ENCODE measurements at places on chromosomes 4 and X. TPM values are rescaled to one million over a fixed set of nuclear protein-coding genes. Genes with fewer than 3 reads are reported as not detected.

The DCAF4L1 gene
- 0.48 TPM for total RNA-seq

The HTN1 gene
- total RNA-seq = not detected

The CXCL3 gene
- 6.6 TPM for total RNA-seq

The PAQR3 gene
- total RNA-seq = 23.7 TPM

The DSPP gene
- not detected for total RNA-seq

The PPP4R3C gene
- not detected for total RNA-seq

The TBC1D25 gene
- 36.1 TPM for total RNA-seq

The PDGFC gene
- total RNA-seq = 1.6 TPM

The TCEAL6 gene
- total RNA-seq = not detected

The TRO gene
- total RNA-seq = 2.9 TPM

The DGAT2L6 gene
- not detected for total RNA-seq

- H3K36me3 ChIP-seq = no peaks in the 10 kb centered on the region
- no peak overlapping the region for H3K4me3 ChIP-seq
- no peak overlapping the region for H3K27ac ChIP-seq
- no peaks in the 10 kb centered on the region for H3K4me1 ChIP-seq
- no peak for DNase-seq
Measured at GRCh38 chrX:79630033-79631009, 263.2 kb upstream of the ITM2A start.

DNA sequence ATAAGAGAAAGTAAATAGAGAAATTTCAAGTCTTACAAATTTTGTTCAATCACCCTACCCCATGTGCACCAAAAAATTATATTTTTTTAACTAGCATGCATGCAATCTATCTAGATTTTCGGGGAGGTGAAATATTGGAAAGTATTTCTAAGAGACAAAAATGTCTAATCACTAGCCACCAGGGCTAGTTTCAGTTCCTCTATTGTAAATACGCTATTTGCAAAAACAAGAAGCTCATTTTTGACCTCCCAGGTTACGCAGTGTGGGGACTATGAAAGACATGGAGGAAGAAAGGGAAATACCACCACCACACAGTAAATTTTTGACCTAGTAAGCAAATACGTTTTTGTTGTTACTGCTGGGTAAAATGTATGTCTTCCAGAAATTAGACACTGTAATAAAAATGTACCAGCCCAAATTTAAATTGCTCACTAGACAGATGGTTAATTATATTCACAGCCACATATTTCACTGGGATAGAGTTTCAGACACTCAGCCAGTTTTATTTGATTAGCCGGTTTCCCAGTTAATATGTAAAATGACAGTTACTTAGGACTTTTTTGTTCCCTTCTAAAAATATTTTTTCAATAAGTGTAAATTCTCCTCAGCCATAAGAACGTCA is 2.2 kb downstream of the NEXMIF start:
- no peak overlapping the region for H3K27ac ChIP-seq
- no peak for DNase-seq
- H3K4me1 ChIP-seq = no peaks in the 10 kb centered on the region
- no peak overlapping the region for H3K4me3 ChIP-seq
- no peaks in the 10 kb centered on the region for H3K36me3 ChIP-seq

- no peak for DNase-seq
- H3K4me3 ChIP-seq = no peak overlapping the region
- no peaks in the 10 kb centered on the region for H3K36me3 ChIP-seq
Measured at GRCh38 chr4:171281359-171281758, 531.8 kb upstream of the GALNTL6 start.

- H3K4me1 ChIP-seq = no peaks in the 10 kb centered on the region
- H3K36me3 ChIP-seq = no peaks in the 10 kb centered on the region
- no peak overlapping the region for H3K4me3 ChIP-seq
- H3K27ac ChIP-seq = no peak overlapping the region
- H3K27me3 ChIP-seq = no peaks in the 10 kb centered on the region
Measured at GRCh38 chrX:97763391-97763790, 879.7 kb downstream of the RPA4 start.

DNA sequence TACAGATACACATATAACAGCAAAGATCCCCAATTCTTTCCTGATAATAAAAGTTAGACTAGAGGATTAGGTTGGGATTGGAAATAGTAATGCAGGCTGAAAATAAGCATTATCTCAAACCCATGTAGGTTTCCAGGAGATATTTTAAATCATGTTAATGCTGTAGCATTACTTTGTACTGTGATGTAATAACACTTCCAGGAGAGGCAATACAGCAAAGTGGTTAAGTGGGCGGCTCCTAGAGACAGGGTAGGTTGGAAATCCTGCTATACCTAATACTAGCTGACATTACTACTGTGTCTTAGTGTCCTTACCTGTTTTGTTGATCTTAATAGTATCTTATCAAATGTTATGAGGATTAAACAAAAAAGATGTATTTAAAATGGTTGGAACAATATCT is 9.6 kb downstream of the PAICS start:
- H3K36me3 ChIP-seq = peaks cover 18% of the 10 kb centered on the region
- H3K27me3 ChIP-seq = no peaks in the 10 kb centered on the region
- H3K4me1 ChIP-seq = no peaks in the 10 kb centered on the region
- DNase-seq = no peak

GRCh38 chr4:145481942-145482208 is 222 bp downstream of the SMAD1 start:
- DNase-seq = peak; percentile 21
- H3K36me3 ChIP-seq = no peaks in the 10 kb centered on the region
- H3K4me3 ChIP-seq = peak overlapping the region; percentile 30
- no peaks in the 10 kb centered on the region for H3K27me3 ChIP-seq

DNA sequence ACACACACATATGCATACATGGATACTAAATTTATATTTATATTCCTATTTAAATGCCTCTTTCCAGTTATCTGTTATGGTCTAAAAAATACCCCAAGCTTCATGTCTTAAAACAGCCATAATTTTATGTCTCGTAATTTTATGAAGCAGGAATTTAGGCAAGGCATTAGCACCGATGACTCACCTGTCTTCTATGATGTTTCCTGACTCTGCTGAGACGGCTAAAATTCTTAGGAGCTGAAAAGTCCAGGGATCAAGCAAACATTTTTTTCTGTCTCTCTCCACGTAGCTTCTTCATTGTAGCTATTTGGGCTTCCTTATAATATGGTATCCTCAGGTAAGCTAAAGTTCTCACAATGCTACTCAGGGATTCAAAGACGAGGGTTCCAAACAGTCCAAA is 930.3 kb downstream of the STIM2 start:
- DNase-seq = no peak
- H3K27me3 ChIP-seq = no peaks in the 10 kb centered on the region
- H3K4me1 ChIP-seq = no peaks in the 10 kb centered on the region
- no peak overlapping the region for H3K4me3 ChIP-seq

DNA sequence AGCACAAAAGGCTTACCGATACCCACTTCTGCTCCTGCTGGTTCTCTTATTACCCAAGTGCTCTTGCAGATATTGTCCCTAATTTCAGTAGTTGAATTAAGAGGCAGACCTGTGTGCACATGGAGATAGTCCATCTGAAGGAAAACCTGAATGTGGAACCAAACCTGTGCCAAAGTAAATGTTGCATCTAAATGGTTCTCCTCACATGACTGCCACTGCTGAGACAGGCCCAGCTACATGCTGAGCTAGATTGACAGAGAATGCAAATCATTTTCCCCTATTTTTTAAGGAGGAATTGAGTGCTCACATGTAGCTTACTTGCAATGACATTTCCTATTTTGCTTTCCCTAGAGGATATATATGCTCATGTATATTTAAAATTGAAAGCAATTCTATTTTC is 609.1 kb upstream of the TECRL start:
- no peaks in the 10 kb centered on the region for H3K36me3 ChIP-seq
- H3K4me1 ChIP-seq = no peaks in the 10 kb centered on the region
- H3K27ac ChIP-seq = no peak overlapping the region
- H3K27me3 ChIP-seq = no peaks in the 10 kb centered on the region

DNA sequence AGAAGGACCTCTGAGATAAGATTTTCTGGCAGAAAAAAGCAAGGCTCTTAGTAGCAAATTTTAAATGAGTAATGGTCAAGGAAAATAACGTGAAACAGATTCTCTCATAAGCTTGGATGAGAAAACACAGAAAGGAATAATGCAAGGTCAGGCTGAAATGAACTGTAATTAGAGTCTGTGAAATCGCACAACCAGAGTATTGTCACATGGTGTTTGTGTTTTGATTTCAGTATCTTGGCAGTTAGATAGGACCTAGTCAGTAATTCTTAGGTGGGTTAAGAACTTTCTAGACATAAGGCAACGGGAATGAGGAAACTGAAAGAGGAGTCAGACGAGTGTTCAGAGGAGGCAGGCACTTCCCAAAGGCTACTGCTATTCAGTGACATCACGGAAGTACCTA is 34.6 kb downstream of the LIMCH1 start:
- no peak overlapping the region for H3K27ac ChIP-seq
- no peak overlapping the region for H3K4me3 ChIP-seq
- H3K36me3 ChIP-seq = no peaks in the 10 kb centered on the region
- no peak for DNase-seq
- no peaks in the 10 kb centered on the region for H3K4me1 ChIP-seq

GRCh38 chr4:141311246-141312204 is 90.8 kb downstream of the ZNF330 start:
- no peak overlapping the region for H3K27ac ChIP-seq
- no peak for DNase-seq
- peaks cover 5% of the 10 kb centered on the region for H3K4me1 ChIP-seq
- no peaks in the 10 kb centered on the region for H3K27me3 ChIP-seq
- no peaks in the 10 kb centered on the region for H3K36me3 ChIP-seq

DNA sequence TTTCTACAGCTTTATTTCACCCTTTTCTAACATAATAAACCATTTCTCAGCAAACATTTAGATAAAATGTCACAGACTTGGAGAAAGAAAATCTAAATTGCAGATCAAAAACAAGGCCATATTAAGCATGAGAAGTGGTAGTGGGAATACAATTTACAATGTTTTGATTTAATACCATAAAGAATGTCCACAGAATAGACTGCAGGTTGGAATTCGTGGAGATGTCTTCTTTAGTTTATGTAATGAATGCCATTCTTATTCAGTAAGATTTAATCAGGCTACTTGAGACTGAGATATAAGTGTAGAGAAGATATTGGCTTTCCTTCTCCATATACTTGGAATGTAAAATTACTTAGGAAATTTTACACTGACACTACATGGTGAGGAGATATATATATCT is 91.9 kb upstream of the ZFP42 start:
- H3K36me3 ChIP-seq = no peaks in the 10 kb centered on the region
- no peaks in the 10 kb centered on the region for H3K27me3 ChIP-seq
- H3K27ac ChIP-seq = no peak overlapping the region
- H3K4me3 ChIP-seq = no peak overlapping the region
- no peaks in the 10 kb centered on the region for H3K4me1 ChIP-seq

DNA sequence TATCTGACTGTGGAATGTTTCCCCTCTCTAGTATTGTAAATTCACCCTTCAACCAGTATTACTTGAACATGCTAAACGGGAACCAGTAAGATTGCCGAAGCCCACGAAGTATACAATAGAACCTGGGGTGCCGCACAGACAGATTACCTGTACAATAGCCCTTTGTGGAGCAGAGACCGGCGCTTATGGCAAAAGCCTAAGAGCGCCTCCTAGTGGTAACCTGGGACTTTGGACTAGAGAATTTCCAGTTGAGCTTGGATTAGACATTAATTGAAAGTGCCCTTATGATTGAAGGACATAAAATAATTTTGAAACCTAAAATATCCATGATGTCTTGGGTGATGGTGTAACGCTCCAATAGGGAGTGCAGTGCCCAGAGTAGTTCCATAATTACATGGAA is 14.1 kb downstream of the ZNF157 start:
- H3K4me1 ChIP-seq = peaks cover 15% of the 10 kb centered on the region
- peak; percentile 88 for DNase-seq
- no peak overlapping the region for H3K4me3 ChIP-seq

Data from natural killer cell (primary cell).